ENCODE measurements at places on chromosomes 5 and 9. TPM values are rescaled to one million over a fixed set of nuclear protein-coding genes. Genes with fewer than 3 reads are reported as not detected.
A peak's percentile ranks its signal among the peaks of the same experiment; 100 is the strongest.

Gene ANKRD31
- 0.17 TPM for total RNA-seq

Gene FBLL1
- total RNA-seq: 0.23 TPM

Gene TAF1L
- 0.03 TPM for total RNA-seq

Gene ELOVL7
- 66.8 TPM for total RNA-seq

DNA sequence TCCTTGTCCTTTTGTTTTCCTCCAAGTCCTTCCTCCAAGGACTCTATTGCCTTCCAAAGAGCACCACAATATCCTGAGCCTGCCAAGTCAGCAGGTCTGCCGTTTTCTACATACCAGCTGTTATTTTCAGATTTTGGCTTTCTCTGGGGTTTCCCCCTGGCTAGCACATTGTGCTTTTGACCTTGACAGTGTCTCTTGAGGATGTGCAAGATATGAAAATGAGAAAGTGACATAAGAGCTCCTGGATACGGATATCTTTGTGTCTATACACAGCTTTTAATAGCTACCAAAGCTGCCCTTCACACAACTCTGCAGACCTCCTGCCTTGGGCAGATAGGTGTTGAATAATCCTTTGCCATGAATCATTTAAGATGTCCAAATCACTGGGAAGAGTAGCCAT is 67.0 kb downstream of the HAPLN1 start:
- no peak for DNase-seq

Gene KIF24
- total RNA-seq: 1.9 TPM

DNA sequence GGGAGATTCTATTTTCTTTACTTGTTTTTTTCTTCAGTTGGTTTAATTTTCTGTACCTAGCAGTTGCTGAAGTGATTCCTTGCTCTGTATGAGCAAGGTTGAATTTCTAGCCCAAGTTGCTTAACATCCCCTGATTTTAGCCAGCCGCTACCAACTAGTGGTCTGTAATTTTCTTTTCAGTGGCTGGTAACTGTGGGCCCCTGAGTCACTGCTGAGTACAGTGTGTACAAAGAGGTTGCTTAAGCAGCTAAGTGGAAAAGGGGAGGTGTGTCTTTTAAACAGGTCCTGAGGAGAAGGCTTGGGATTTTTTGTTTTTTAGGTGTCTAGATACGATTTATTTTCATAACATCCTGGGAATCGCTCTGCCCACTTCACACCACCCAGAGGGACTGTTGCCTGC is 254.7 kb downstream of the NR3C1 start:
- no peak for DNase-seq

DNA sequence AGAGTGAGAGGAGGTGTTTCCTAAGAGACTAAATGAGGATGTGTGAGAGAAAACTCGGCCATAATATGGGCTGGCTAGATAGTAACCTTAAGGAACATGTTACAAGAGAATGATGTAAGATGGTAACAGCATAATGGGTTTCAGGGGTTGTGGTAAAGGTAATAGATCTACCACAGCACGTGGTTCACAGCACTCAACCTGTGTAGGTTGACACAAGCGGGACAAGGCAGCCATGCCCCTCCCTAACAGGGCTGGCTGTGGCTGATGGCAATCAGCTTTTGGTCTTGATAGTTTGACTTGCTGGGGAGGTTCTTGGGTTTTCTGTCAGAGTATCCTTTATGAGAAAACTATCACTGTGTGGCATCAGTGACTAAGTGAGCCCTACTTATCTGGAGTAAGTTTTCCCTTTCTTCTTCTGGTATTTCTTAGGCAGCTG is 138.6 kb downstream of the TRIO start:
- no peak for DNase-seq

Gene TMEM8B
- total RNA-seq: 36.2 TPM

Gene HSD17B3
- total RNA-seq: 3.2 TPM

Gene AK8
- total RNA-seq: 0.98 TPM

DNA sequence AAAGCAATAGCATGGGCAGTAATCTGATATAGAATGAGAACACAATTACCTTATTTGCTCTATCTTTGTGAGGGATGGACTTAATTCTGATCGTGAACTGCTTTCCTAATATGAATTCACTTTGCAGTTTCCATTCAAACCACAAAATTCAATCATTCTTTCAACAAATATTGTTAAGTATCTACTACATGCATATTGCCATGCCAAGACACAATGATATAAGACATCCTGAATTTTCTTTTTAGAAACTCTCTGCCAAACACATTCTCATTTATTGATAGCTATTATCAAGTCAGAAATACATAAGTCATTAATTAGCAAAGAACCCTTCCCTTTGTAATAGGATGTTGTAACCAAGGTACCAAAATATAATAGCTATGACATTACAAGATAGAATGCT is 121.6 kb upstream of the TARS1 start:
- no peak for DNase-seq

Gene SPINK7
- not detected for total RNA-seq

- no peak for DNase-seq
These were observed 331.3 kb upstream of the CCNG1 start for GRCh38 chr5:163106098-163106497.

Gene CTXN3
- not detected for total RNA-seq

- peak; percentile 14 for DNase-seq
These were observed 154.5 kb downstream of the ARHGEF28 start for GRCh38 chr5:73780302-73781080.

DNA sequence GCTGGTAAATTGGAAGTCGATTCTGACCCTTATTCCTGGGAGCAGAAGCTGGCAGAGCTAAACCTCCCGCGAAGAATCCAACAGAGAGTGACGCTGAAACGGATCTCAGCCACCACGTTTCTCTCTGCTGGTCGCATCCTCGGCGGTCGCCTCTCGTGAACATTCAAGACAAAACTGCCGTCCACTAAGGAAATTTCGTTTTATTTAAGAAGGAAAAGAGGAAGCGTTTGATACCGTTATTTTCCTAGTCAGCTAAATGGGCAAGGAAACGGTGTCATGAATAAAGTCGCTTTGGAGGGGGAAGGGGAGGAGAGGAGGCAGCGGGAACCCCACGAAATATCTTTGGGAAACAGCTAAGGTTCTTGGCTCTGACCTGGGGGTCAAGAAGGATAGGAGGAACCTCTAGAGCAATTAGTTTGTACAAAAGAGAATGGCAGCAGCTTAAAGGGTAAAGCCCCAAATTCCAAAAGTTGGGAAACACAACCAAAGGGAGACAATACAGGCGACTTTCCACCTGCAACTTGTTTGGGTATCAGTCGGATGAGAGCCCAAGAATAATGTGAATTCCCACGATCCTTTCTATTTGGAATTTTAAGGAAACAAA is 1.9 kb downstream of the FOXB2 start:
- no peak for DNase-seq

- no peak for DNase-seq
These were observed 98.2 kb downstream of the CAMSAP1 start for GRCh38 chr9:135809166-135809565.

- no peak for DNase-seq
These were observed 11.6 kb downstream of the SSBP2 start for GRCh38 chr5:81739291-81739690.

Gene NME5
- 17.0 TPM for total RNA-seq

Gene HAVCR1
- total RNA-seq: 0.26 TPM

GRCh38 chr5:32443145-32443540 is 1.4 kb downstream of the ZFR start:
- DNase-seq: no peak

Gene CBY3
- not detected for total RNA-seq

Gene EPB41L4B
- total RNA-seq: 31.1 TPM

Gene RPP25L
- 28.7 TPM for total RNA-seq

GRCh38 chr9:89721971-89722530 is 117.2 kb downstream of the GADD45G start:
- no peak for DNase-seq

- DNase-seq: no peak
These were observed 25.0 kb upstream of the CAPSL start for GRCh38 chr5:35963381-35963843.

GRCh38 chr5:83368319-83368718 is 103.2 kb upstream of the VCAN start:
- DNase-seq: no peak

DNA sequence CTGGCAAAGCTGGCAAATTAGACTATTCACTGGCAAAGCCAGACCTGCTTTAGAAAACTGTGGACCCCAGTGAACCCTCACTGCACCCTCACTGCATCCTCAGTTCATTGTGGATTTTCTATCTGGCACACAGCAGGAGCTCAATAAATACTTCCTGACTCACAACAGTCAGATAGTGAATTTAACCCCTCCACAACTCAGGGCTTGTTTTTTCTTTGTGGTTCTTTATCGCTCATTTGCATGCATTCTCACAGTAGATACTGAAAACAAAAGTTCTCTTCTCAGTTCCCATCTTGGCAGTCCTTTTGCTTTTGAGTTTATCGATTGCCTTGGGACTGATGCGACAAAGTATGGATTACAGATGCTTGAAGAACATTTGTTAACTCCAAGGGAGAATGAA is 99.8 kb downstream of the ACTL7B start:
- no peak for DNase-seq

Gene NOXA1
- total RNA-seq: 36.7 TPM

DNA sequence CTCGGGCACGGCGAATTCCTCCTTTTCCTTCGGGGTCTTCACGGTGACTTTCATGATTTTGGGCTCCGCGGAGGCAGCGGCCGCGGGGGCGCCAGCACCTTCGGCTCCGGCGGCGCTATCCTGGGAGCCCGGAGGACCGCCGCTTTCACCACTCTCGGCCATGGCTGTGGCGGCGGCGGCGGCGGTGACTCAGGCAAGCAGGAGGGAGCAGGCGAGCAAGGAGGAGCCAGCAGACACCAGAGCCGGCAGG is 315 bp downstream of the UBQLN1 start:
- no peak for DNase-seq

Gene MEF2C
- 56.9 TPM for total RNA-seq

Gene TAF11L10
- not detected for total RNA-seq

Gene SLC36A2
- total RNA-seq: 0.14 TPM

Gene VLDLR
- total RNA-seq: 23.8 TPM

DNA sequence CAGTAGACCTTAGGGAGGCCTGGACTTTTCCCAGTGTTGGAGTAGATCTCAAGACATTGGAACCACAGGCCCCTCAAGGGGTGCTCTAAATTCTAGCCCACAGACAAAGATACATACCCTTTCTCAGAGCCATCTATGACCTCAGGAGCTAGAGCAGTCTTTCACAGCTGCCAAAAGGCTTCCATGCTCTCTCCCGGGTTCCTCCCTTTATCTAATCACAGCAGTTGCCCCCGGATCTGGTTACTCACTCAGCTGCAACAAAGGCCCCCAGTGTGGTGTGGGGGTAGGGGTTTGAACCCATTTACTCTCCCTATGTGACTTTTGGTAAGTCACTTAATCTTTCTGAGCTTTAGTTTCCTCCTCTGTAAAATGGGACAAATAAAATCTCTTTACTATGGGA is 27.0 kb downstream of the POU4F3 start:
- no peak for DNase-seq

- no peak for DNase-seq
These were observed 2.3 kb downstream of the VAV2 start for GRCh38 chr9:133989625-133990365.

GRCh38 chr9:77505232-77505631 is 142.9 kb downstream of the GNA14 start:
- DNase-seq: no peak

GRCh38 chr9:113652355-113653152 is 189.0 kb downstream of the RGS3 start:
- DNase-seq: no peak

Gene TCF7
- 7.4 TPM for total RNA-seq

DNA sequence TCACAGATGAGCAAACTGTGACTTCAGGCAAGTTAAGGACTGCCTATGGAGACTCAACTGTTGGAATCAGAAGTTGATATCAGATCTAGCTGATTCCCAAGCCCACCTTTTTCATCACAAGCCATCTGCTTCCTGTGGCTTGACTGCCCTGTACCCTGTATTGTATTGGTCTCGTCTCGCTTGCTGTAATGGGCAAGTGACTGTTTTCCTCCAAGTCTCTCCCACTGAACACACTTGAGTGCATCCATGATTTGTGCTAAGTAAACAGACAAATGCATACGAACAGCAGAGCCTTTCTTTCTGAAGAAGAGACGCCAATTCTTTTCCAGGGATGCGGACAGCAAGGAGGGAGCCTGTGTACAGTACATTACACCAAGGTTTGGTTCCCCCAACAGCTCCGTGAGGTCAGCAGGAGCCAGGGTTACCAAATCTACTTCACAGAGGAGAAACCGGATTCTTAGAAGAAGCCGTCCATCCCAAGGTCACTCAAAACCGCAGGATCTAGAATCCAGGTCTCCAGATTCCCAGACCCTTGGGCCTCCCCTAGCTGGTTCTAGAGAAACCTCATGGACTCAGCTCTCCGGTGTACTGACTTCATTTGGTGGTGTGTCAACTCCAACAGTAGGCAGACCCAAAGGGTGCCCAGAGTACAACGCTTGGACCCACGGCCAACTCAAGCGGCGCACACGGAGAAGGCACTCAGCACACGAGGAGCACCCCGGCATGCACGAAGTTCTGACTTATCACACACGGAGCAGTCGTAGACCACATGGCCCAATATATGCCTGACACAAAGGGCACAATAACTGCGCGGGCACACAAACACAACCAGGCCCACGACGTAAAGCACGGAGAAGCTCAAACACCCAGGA is 1.1 kb downstream of the BAG1 start:
- DNase-seq: no peak

DNA sequence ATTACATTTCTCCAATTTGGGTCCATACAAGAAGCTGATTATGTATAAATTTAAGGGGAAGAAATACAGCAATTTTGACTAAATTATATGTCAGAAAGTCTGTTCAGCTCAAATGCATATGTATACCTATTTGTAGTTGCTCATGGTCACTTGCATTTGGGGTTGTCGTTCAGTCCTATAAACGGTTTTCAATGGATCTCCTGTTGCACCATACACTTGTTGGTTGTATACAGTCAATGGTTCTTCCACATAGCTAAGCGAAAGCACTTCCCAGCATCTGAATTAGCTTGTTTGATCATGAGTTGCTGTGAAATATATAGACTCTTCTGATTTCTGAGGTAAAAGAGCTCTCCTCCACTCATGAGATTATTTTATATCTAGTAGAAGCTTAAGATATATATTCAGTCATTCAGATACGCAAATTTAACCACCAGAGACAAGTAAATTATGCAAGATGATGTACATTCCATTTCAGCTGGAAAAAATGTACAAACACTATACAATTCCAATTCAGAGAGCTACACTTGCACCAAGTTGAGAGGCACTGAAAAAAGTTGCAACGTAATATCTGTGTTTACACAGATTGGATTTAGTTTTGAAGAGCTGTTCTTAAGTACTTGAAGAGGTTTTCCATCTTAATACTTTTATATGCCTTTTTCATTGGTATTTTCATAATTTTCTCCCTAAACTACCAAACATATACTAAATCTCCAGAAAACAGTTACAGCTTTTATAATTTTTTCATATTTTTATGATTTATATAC is 64.4 kb upstream of the POU5F2 start:
- DNase-seq: no peak

- no peak for DNase-seq
These were observed 158.6 kb downstream of the MELK start for GRCh38 chr9:36731068-36731956.

- peak; percentile 71 for DNase-seq
These were observed at the start of gene TGFBI for GRCh38 chr5:136028782-136029742. Gene TGFBI, plus strand, starts transcription at chr5:136028988. Its CDS starts 68 bp downstream, at chr5:136029056.
